ENCODE measurements at places on chromosomes 6 and 20.

DNA sequence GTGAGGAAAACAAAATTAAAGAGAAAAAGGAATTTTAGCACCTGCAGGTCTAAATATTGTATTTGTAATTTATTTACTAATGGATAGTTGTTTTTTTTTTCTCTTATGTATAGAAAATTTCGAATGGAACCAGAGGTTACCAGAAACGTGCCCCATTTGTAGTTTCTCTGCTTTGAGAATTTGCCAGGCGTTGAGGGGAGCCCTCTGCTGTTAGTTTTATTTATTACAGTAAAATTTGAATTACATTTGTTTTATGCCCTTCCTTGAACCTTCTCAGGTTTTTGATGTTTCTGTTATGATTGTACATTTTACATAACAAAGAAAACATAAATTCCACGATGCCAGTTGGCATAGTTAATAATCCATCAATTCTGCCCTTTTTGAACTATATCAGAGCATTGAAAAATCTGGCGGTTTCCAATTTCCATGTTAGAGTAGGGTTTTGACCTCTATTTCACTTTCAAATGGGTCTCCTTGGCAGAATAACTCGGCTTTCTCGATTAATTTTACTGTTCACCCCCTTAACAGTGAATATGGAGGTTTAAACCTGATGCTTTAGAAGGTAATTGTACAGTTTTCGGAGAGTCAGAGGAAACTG lies 35.1 kb upstream of the RFPL4B start:
- DNase-seq: peak; percentile 63

- peak; percentile 62 for DNase-seq
Measured at GRCh38 chr6:38012573-38012972, 193.0 kb downstream of the ZFAND3 start.

DNA sequence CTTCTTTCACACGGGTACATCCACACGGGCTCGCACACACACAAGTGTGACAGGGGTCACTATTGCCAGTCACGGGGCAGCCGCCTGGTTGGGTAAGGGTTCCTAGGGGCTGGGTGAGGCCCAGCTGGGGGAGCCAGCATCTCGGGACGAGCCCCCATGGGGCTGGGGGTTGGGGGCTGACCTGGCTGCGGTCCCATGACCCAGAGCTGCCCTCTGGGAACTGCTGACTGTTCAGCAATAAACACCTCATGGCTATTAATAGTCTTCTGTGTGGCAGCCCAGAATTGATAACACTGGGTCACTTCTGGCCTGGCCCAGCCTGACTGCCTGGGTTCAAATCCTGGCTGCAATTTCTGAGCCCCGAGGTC lies 23.8 kb downstream of the VEGFA start:
- no peak for DNase-seq

GRCh38 chr20:63698739-63699465 lies 2.5 kb downstream of the TNFRSF6B start:
- peak; percentile 12 for DNase-seq

DNA sequence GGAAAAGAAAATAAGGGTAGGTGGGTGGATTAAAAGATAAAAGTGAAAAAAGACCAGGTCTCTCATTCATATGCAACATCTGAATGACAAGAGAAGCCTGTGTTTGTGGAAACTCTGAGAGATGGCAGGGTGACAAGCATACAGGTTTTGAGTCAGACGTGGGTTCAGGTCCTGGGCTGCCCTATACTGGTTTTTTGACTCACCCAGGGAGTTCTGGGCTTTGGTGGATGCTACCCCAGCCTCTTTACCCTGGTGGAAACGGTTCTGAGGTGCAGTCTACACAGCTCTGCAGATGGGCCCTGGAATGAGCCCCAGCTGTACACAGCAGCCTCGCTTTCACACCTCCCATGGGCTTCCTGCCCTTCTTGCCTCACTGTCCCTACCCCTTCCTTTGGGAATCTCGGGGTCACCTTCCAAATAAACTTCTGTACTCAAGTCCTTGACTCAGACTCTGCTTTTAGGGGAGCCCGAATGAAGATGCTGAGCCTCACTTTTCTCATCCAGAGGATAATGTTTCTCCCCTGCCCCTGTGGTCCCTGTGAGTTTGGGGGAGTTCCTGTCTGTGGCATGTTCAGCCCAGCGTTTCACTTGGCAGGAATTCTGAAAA lies 77.7 kb upstream of the CLDN20 start:
- DNase-seq: no peak

GRCh38 chr6:2877960-2878359 lies 25.1 kb downstream of the SERPINB9 start:
- no peak for DNase-seq

GRCh38 chr6:92124200-92124651 lies 1295.1 kb downstream of the EPHA7 start:
- no peak for DNase-seq

GRCh38 chr6:128244751-128245405 lies 275.5 kb downstream of the PTPRK start:
- no peak for DNase-seq

- no peak for DNase-seq
Measured at GRCh38 chr20:48933017-48933766, 11.7 kb downstream of the ARFGEF2 start.

DNA sequence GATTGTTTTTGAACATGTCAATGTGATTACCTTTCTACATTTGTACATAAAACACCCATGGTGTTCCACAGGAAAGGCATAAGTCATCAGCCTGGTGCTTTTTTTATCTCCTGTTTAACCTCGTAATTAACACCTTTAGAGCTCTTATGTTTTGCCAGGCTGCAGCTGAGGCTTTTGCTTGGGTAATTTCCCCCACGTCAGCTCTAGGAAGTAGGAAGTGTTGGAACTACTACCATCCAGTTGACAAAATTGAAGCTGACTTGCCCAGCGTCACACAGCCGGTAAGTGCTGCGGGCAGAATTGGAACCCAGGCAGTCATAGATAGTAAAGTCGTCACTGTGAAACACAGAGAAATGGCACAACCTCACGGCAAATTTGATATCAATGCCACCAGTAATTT lies 86.6 kb upstream of the BMP2 start:
- DNase-seq: no peak

DNA sequence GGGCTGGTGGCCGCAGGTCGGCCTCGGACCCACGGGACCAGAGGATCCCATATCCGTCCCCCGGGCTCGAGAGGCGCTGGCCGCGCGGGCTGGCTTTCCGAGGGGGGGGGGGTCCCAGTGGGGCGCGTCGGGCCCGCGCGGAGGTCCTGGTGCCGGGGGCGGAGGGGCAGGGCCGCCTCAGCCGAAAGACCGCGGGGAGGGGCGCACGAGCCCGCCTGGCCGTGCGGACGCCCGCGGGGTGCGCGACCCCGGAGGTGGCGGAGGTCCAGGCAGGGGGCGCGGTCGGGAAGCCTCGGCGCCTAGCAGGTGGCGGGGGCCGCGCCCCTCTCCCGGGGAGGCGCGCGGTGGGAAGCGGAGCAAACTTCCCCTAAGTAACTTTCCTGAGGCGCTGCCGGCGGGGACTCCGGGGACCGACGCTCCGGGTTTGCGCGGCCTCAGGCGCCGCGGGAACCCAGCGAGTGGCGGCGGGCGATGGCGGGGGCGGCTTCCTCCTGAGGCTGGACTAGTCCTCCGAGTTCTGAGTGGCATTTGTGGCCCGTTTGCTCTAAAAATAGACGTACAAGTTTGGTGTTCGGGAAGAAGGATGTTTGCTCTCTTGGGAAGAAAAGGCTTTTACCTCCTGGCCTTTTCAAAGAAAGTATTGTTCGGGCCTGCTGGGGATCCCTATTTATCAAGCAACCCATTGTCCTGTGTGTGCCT lies 26.5 kb upstream of the BTBD3 start:
- DNase-seq: no peak

DNA sequence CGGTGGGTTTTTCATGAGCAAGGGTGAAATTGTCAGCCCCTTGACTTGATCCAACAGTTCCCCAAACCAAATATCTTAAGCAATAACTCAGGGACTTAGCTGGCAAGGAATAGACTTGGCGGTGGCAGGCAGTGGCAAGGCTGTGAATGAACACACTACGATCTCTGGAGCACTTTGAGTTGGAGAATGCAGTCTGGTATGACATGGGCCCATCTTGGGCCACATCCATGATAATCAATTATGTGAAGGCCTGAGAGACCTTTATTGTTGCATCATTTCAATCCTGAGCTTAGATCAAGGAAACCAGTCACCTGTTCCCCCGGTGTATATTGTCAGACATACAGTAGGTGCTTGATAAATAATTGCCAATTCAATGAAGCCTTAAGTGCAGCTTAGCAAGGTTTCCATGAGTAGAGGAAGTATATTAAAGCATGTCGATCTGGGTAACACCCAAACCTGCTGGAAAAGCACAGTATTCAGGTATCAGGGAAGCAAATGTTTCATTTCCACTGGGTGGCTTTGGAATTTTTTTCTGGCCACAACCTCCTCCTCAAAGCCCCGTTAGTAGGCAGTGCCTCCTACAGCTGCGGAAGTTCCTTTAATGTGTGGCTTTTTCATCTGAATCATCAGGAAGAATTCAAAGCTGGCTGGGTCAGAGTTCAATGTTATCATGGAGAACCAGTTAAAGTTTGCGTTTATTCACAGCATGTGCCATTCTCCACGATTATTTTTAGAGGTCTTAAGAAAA lies 10.2 kb downstream of the CASS4 start:
- DNase-seq: no peak

GRCh38 chr20:56860413-56860812 lies 231.3 kb downstream of the TFAP2C start:
- DNase-seq: no peak
